GM19239 (cell line): ENCODE measurements at places on chromosomes 4 and X.

- DNase-seq: no peak
Observed at GRCh38 chrX:49760290-49760890, 64.6 kb upstream of the PAGE1 start.

DNA sequence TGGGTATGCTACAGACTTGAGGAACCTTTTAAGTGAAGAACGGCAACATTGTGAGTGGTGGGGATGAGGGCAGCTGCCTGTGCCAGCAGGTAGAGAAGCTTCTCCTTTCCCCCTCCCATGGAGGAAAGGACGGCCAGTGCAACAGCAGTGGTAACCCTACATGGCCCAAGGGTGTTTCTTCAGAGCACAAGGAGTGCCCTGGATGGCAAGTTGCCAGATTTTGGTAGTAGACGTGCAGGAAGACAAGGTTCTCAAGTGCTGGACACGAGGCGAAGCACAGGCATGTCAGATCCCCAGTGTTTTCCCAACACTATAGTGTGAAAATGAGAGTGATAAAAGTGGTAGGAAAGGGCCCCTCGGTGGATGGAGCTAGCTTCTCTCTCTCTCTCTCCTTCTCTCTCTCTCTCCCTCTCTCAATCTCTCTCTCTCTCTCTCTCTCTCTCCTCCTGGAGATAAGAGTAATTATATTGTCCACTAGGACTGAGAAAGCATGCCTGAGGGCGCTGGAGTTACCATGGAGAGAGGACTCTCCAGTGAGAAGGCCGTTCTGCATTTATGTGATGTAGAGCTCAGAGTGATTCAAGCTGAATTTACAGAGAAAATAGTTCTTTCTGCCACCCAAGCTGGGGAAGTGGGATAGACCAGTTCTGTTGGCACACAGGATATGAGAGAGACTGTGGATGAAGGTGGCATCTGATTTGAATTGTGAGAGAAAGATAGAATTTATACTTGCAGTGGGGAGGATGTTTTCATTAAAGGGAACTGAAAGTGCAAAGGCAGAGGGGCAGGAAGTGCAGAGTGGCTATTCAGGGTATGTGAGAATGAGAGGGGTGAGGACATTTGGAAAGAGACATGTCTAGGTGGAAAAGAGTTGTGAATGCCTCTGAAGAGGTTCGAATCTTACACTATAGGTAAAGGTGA, 25.7 kb upstream of the TRPC3 start:
- DNase-seq: peak; percentile 37

- no peak for DNase-seq
Observed at GRCh38 chr4:145316897-145317574, 136.6 kb upstream of the OTUD4 start.

- DNase-seq: no peak
Observed at GRCh38 chr4:117700111-117700892, 334.0 kb upstream of the NDST3 start.

GRCh38 chr4:87844452-87844851, 11.7 kb downstream of the MEPE start:
- no peak for DNase-seq

- DNase-seq: no peak
Observed at GRCh38 chr4:105106426-105106825, 40.2 kb upstream of the TET2 start.

- no peak for DNase-seq
Observed at GRCh38 chr4:23373261-23373660, 516.6 kb downstream of the PPARGC1A start.

DNA sequence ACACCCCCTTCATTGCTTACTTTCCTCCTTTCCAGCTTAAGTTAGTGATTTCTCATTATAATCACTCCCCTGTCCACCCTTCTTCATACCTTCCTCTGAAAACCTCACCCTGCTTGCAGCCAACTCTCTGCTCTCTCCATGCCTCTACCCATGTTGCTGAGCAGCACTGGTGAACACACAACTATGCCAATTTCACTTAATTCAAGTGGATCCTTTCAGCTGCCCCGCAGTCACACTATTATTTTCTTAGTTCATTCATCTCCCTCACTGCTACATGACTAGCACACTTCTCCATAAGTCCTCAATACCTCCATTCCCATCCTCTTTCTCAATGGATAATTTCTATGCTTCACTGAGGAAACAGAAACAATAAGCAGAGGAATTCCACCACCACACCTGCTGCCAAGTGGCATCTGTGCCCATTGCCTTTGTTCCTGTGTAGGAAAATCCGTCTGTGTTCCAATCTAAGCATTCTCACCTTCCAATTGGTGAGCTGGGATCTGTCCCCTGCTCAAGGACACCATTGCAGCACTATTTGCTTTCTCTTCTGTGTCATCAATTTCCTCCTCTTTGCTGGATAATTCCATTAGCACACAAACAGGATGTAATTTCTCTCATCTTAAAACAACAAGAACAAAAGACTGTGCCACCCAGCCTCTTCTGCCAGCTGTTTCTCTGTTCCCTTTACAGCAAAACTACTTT, 25.2 kb upstream of the PRSS48 start:
- DNase-seq: no peak

GRCh38 chrX:23598575-23598974, 68.7 kb upstream of the PRDX4 start:
- no peak for DNase-seq

DNA sequence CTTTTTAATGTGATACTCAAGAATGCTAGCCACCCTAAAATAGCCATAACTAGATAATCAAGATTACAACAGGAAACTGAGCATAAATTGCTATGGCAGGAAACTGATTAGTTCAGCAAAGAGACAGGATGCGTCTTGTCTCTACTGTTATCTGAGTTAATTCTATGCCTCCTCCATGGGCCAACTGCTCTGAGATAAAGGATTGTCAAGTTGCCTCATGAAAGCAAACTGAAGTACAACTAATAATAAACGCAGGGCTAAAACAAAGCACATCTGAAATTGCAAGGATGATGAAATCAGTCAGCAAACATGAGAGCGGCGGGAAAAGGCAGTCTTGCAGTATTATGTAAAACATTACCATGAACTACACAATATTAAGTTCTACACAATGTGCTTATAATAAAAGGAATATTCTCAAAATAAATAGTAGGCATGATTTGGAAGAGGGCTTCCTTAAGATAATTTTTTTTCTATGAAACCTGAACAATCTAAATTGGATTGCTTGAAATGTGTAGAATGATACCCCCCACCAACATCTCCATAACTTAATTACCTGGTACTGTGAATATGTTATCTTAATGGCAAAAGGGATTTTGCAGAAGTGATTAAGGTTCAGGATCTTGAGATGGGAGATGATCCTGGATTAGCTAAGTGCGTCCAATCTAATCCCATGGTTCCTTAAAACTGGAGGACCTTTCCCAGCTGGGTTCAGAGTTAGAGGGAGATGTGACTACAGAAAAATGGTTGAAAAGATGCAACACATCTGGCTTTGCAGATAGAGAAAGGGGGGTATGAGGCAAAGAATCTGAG, 65.9 kb downstream of the ANTXR2 start:
- no peak for DNase-seq
